ENCODE measurements at places on chromosomes 3 and 15.
A peak's percentile ranks its signal among the peaks of the same experiment; 100 is the strongest.

GRCh38 chr3:145088917-145089316, 1072.1 kb downstream of the PLOD2 start:
- DNase-seq: no peak

DNA sequence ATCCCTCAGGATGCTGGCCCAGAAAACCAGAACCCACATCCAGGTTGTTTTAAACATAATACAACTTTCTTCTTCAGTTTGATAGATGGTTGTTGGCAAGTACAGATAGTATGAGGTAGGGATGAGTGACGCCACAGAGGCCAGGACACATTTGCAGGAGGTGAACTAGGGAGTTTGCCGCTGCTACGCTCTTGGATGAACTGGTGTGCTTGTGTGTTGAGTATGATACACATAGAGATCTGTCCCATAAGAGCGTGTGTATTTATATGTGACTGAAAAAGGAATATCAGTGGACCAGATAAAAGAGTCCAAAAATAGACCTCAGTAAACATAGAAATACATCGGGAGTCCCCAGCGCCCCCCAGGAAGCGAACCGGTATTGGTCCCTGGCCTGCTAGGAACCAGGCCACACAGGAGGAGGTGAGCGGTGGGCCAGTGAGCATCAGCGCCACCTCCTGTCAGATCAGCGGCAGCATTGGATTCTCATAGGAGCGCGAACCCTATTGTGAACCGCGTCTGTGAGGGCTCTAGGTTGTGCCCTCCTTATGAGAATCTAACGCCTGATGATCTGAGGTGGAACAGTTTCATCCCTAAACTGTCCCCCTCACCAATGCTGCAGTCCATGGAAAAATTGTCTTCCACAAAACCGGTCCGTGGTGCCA, 98.1 kb downstream of the LRRK1 start:
- no peak for DNase-seq

DNA sequence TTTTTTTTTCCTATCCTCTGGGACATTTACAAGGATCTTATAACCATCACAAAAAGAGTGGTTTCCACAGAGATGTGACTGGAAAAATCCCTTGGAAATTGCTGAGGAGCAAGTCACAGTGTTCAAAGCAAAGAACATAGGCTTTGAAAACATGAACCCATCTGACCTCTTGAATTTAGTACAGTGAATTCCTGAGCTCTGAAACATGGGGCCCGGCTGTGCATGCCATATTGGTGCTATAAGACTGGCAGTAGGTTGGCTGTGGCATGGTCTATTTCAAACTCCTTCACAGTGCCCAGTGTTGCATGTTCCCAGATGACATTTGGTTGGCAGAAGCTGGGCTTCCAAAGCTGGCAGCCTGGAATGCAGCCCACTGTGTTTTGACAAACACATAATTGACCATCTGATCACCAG, 202.2 kb downstream of the TIGIT start:
- peak; percentile 19 for DNase-seq

GRCh38 chr15:69727121-69727924, 274.7 kb downstream of the RPLP1 start:
- DNase-seq: no peak

- no peak for DNase-seq
Observed at GRCh38 chr3:161430307-161430706, 59.0 kb upstream of the SPTSSB start.

GRCh38 chr15:37020852-37021251, 79.5 kb downstream of the MEIS2 start:
- DNase-seq: no peak

- no peak for DNase-seq
Observed at GRCh38 chr3:115671761-115672455, 48.6 kb downstream of the GAP43 start.

GRCh38 chr3:187242900-187243299, 45.6 kb downstream of the RTP1 start:
- DNase-seq: no peak

DNA sequence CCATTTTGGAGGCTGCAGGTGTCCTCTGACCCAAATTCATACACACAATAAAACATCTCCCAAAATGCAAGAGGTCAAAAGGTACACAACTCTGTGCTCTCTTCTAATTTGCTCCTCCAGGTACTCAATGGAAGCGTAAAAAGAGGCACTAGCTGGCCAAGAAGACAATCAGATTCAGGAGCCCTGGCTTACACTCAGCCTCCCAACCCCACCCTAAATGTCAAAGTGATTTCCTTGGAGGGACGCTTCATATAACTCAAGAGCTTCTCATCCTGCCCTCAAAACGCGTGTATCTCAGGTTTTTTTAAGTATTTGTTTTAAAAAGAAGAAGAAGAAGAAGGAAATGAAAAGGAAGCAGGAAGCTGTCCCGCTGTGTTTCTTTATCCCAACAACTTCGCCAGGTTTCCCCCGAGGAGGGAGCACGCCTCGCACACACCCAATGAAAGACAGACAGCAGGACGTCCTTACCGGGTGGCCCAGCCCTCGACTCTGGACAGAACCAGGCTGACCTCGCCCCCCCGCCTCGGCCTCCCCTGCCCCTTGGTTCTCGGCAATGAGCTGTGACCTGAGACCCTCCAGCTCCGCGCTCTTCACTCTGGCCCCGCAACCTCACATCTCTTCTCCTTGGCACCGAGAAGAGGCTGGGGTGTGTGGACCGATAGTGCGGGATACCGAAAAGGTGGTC, 620.7 kb upstream of the ZNF385D start:
- DNase-seq: peak; percentile 28

DNA sequence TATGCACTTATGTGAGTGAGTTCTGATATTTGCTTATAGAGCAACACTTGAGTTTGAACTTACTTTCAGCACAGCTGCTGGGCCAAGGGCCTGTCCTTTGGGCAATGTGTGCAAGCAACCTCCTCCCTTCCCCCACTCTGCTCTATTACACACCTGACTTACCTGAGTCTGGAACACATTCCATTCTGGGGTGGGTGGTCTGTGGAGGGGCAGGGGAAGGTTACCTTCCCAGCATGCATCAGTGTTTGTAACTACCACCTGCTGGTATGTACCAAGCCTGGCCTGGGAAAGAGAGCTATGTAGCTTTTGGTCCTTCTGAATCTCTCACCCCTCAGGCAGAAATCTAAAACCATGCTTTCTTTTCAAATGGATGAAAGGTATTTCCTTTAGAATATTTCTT, 103.0 kb downstream of the ISL2 start:
- no peak for DNase-seq

GRCh38 chr3:69426967-69427304, 41.0 kb upstream of the FRMD4B start:
- no peak for DNase-seq

DNA sequence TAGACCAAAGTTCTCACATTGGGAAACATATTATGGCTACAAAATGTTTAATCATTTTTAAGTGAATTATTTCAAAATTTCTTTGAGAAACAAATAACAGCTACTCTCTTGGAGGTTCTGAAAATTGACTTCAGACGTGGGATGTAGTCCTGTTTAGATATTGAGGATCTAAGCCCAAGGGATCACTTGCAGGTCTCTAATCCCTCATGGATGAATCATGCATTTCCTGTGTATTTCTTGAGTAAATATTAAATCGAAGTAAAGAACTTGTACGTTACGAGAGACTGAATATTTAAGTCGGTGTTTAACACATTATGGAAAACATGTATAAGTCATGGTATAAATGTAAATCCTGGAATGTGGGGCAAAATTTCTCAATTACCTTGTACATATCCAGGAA, 119.8 kb downstream of the EPHA3 start:
- DNase-seq: no peak

GRCh38 chr15:99481113-99481950, 84.5 kb upstream of the MEF2A start:
- DNase-seq: no peak

DNA sequence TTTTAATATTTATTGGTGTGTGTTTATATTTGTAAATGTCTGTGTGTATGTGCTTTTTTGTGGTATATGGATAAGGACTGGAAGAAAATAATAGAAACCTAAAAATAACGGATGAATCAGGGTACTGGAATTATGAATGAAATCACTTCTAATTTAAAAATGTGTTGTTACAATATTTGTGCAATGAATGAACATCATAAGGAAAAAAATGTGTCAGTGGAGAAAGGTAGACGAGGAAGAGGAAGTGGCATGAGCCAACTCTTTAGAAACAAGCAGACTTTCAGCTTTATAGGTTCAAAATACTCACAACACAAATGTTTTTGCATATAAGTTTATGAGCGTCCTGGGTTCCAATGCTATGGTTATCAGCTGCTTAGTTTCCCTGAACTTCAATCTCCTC, 59.4 kb downstream of the SOX2 start:
- no peak for DNase-seq

GRCh38 chr3:14565868-14566588, 25.9 kb upstream of the GRIP2 start:
- DNase-seq: peak; percentile 75

GRCh38 chr3:30401971-30402370, 204.4 kb upstream of the TGFBR2 start:
- DNase-seq: no peak

- no peak for DNase-seq
Observed at GRCh38 chr3:194572944-194573491, 60.2 kb downstream of the TMEM44 start.

GRCh38 chr15:66865622-66866611, 163.9 kb downstream of the SMAD6 start:
- peak; percentile 71 for DNase-seq

DNA sequence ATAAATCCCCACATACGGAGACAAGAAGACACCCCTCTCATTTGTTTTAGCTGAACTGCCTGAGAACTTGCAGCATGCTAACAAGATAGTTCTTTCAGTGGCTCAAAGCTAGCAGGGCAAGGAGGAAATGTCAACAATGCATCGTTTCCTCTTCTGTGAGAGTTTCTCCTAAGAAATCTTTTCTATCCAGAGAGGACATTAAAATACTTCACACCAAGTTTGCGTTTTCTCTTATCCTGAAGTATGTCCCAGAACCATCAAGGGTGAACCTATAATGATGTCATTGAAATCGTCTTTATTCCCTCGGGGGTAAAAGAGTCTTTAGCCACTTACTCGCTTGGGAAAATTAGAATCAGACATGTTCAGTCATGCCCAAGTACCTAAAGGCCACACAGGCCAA, 541.7 kb upstream of the MDFIC2 start:
- no peak for DNase-seq

DNA sequence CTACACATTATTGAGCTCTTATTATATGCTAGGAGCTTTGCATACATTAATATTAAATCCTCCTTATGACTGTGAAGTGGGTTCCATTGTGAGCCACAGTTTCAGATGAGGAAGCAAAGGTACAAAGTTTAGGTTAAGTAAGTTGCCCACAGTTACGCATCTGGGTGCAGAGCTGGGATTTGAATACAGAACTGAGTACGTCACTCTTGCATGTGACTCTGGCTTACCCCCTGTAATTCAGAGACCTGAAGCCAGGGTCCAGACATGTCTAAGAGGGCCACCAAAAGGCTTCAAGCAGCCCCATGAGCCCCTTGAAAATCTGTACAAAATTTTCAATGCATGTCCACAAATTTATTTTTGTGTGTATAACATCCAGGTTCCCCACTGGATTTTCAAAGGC, 71.8 kb downstream of the KLF15 start:
- DNase-seq: no peak

GRCh38 chr15:43199945-43200488, 14.8 kb downstream of the CCNDBP1 start:
- DNase-seq: no peak

DNA sequence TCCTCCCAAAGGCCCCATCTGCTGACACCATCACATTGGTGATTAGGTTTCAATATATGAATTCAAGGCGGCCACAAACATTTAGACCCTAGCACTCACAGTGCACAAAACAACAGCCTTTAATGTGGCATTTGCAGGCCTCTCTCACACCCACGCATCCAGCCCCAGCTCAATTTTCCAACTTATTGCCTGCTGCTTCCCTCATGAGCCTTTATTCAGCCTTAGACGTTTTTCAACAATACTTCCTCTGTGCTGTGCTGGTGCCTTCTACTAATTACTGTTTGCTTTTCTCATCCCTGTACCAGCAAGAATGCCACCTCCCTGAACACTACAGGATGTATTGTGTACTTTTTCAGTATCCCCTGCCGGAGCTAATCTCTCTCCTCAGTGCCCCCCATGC, 334.6 kb downstream of the GABRB3 start:
- DNase-seq: no peak

DNA sequence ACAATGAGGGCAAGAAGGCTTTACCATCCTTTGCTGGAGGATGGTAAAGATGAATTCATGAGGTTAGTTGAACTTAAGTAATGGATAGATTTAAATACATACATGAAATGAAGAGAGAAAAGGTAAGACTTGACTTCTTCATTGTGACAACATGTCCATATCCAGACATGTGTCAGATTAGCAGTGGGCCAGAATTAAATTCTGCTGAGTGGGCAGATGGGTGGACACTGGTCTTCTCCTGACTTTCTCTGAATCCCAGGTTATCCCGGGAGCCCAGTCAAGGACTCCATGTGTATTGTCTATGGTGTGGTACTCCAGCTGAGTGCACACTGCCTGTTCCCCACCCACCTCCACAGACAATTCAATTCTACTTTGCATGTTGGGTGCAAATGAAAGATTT, 603.1 kb downstream of the NLGN1 start:
- DNase-seq: no peak

GRCh38 chr3:113103588-113103987, 107.8 kb upstream of the BOC start:
- no peak for DNase-seq

DNA sequence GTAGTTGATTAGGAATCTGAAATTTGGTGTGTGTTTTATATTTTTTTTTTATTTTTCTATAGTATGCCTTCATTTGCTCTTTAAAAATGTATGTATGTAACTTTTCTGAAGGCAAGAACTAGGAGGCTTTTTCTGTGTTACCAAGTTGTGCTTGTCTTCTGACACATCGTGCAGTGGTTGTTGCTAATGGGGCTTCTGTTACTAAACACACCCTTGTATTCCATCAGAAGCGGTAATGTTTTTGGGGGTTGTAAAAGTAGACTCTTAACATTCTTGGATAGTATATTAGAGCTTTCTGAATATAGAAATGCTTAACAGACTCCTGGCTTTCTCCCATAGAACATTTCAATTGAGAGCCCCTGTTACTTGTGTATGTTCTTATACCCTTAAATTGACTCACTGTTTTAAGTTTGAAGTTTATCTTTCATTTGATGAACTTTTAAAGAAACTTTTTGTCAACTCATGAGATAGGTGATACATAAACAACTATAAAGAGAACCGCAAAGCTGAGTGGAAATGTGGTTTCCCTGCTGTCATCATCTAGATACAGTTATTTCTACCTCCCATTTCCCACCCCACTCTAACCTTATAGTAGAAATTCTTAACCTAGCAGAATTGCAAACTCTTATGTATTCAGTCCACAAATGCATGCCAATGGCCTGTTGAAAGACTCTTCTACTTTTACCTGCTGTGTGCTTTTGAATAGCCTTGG, 2.5 kb downstream of the TIPARP start:
- DNase-seq: no peak

GRCh38 chr15:43232289-43232874, 11.6 kb upstream of the EPB42 start:
- DNase-seq: no peak

- DNase-seq: no peak
Observed at GRCh38 chr3:43330981-43331380, 44.6 kb downstream of the SNRK start.

- no peak for DNase-seq
Observed at GRCh38 chr3:48660800-48661400, 1.8 kb downstream of the CELSR3 start.

GRCh38 chr15:77739591-77740378, 107.1 kb upstream of the LINGO1 start:
- DNase-seq: no peak

GRCh38 chr15:79017953-79018352, 72.6 kb downstream of the RASGRF1 start:
- no peak for DNase-seq

Measured in femur (tissue), 1 donor.